RWPE2 (cell line): ENCODE measurements at places on chromosomes 12 and 14.

DNA sequence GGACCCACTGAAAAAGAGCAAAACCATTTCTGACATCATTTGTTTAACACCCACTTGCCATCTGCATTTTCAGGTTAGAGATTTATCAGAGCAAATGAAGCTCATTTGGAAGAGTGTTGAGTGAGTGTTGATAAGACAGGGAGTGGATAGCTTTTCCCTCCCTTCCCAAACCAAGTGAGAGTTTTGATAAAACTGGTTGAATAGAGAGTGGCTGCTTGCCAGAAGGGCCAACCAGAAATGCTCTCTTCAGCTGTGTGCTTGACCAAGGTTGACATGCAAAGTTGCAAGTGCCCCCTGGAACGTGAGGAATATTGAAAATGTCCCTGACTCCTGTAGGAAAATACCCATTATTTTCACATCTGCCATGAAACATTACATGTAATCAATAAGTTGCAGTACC, 1487.0 kb upstream of the FLRT2 start:
- no peak for DNase-seq

DNA sequence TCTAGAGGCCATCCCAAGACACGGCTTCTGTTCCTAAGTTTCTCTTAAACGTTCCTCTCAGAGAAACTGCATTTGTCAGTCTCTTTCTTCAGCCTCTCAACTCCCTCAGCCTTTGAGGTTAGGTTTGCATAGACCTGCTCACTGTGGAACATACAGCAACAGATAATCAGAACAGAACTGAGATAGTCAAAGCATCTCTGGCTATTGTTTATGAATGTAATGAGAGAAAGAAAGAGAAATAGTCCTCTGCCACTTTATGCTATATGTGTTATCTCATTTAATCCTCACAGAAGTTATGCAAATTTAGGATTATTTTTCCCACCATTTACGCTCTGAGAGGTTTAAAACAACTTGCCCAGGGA, 190.6 kb downstream of the PHLDA1 start:
- DNase-seq, result no peak

DNA sequence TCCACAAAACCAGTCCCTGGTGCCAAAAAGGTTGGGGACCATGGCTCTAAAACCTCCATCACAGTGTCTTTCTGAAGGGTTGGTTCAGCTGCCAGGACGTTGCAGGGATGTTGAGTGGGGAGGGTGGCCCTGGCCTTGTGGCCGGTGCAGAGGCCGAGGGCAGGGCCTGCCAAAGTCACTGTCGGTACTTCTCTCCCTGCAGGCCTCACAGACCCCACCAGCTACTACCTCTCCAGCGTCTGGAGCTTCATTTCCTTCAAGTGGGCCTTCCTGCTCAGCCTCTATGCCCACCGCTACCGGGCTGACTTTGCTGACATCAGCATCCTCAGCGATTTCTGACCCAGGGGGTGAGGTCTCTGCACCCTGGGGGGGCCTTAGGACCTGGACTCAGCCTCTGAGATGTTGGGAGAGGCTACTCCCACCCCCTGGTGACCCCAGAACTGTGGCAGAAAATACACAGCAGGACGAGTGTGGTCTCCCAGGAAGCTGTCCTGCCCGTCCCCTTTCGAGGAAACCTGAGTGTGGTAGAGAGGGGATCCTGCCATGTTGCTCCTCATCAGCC, 7.0 kb downstream of the SLC48A1 start:
- no peak for DNase-seq

DNA sequence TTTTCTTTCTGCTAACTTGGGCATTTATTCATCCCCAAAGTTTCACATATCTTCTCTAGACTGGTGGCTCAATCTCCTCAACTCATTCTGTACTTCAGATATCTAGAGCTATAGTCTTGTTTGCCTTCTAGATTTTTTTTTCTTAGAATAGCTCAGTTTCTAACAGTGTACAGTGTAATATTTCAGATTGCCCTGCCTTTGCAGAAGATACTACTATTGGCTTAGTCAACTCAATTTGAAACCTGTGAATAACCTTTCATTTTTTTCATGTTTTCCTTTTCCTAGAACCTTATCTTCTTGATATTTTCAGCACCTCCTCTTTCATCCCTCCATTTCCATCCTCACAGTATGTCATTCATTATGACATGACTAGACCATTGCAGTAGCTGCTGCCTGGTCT, 69.6 kb downstream of the OTOGL start:
- DNase-seq, result no peak

DNA sequence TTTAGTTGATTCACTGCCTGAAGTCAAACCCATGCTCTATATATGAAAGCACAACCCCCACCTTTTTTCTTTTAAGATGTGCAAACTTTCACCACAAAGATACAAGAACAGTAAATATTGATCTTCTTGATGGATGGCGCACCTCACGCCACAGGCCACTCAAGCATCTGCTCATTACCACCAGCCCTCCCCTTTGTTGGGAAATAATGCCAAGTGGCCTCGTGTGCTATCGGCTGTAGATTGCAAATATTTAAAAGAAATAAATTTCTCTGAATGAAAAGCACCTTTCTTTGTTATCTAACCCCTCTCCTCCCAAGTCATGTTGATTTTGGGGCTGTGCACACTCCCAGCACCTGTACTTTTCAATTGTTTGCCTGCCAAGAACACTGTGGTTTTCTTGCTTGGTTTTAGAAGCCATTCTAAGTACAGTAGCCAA, 122.7 kb downstream of the C12orf42 start:
- no peak for DNase-seq

DNA sequence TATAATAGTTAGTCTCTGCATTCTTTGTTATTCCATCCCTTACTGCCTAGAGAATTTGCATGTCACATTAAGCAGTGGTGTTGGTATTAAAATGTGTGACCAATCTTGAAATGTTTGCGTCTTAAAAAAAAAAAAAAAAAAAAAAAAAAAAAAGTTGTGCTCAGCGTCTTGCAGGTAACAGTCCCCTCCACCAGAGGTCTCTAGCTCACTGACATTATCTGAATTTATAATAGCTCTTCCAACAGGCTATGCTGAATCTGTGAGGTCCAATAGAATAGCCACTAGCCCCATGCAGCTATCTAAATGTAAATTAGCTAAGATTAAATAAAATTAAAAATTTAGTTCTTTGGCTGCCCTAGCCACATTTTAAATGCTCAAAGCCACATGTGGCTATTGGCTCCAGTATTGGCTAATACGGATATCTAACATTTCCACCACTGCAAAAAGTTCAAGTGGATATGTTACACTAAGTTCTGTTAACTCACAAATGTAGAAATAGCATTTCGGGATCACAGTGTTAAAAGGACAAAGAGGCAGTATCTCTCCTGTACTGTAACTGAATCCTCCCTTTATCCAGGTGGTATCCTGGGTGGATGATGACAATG, 28.7 kb downstream of the NKX2-8 start:
- DNase-seq, result no peak
